ENCODE measurements at places on chromosomes 5 and 9. TPM values are rescaled to one million over a fixed set of nuclear protein-coding genes. Genes with fewer than 3 reads are reported as not detected.
A peak's percentile ranks its signal among the peaks of the same experiment; 100 is the strongest.

GRCh38 chr5:179258922-179259730 lies 86.1 kb downstream of the ADAMTS2 start:
- no peaks in the 10 kb centered on the region for H3K36me3 ChIP-seq
- no peaks in the 10 kb centered on the region for H3K27me3 ChIP-seq
- H3K4me1 ChIP-seq = no peaks in the 10 kb centered on the region
- H3K4me3 ChIP-seq = no peak overlapping the region
- DNase-seq = no peak

GRCh38 chr9:116275418-116276195 lies 122.0 kb downstream of the PAPPA start:
- no peak overlapping the region for H3K4me3 ChIP-seq
- H3K27me3 ChIP-seq = peaks cover 12% of the 10 kb centered on the region
- H3K4me1 ChIP-seq = no peaks in the 10 kb centered on the region
- DNase-seq = no peak
- no peaks in the 10 kb centered on the region for H3K36me3 ChIP-seq

GRCh38 chr9:114837923-114838322 lies 32.1 kb upstream of the TNFSF15 start:
- no peak overlapping the region for H3K4me3 ChIP-seq
- H3K27ac ChIP-seq = no peak overlapping the region
- H3K27me3 ChIP-seq = no peaks in the 10 kb centered on the region
- H3K36me3 ChIP-seq = no peaks in the 10 kb centered on the region

- H3K27me3 ChIP-seq = no peaks in the 10 kb centered on the region
- peak; percentile 49 for DNase-seq
- no peak overlapping the region for H3K4me3 ChIP-seq
- H3K4me1 ChIP-seq = no peaks in the 10 kb centered on the region
These were observed 191.5 kb downstream of the ROR2 start for GRCh38 chr9:91758491-91758981.

Gene SAXO1
- not detected for total RNA-seq

DNA sequence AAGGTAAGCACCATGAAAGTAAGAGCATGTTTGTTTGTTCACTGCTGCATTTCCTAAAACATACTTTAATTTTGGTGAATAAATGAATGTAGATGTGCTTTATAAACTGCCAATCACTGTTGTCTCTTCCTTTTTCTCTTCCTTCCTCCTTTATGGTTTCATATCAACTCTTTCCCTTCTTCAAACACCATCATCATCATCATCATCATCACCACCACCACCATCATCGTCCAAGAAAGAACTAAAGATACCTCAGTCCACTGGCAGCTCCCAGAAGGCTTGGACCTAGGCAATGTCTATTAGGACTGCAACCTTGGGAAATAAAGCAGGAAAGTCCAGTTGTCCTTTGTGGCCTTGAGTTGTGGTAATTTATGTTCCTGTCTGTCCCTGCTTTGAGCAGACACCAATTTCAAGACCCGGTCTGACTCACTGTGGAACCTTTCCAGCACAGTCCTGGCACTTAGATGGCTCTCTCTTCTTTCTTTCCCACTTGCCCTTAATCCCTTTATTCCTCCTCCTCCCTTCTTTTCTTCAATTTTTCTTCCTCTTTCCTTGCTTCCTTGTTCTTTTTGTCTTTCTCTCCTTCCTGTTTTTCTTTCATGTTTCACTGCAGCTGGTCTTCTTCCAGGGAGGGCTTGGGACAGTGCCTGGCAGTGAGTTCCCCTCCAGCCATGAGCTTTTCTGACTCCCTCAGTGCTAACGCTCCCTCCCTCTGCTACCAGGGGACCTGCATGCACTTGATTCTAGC lies 99.3 kb downstream of the ANGPTL2 start:
- H3K27ac ChIP-seq = no peak overlapping the region
- no peaks in the 10 kb centered on the region for H3K4me1 ChIP-seq
- H3K4me3 ChIP-seq = no peak overlapping the region
- H3K27me3 ChIP-seq = no peaks in the 10 kb centered on the region
- no peaks in the 10 kb centered on the region for H3K36me3 ChIP-seq

Gene KIF12
- total RNA-seq = not detected

DNA sequence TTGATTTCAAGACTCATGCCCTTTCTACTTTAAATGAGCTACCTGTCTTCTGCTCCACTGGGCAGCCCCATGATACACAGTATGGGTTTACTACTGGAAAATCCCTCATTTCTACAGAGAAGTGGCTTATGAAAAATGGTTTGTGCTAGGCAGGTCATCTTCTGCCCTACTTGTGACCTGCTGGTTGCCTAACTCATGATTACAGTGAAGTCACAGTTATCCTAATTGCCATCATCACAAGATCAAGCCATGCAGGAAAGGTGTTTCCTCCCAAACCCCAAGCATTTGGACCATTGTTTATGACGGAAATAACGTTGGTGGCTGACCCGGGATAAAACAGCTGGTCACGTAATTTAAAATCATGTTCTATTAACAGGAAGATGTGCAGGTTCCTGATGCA lies 330.6 kb downstream of the ACTL7B start:
- H3K4me3 ChIP-seq = no peak overlapping the region
- no peaks in the 10 kb centered on the region for H3K27me3 ChIP-seq
- no peaks in the 10 kb centered on the region for H3K4me1 ChIP-seq
- H3K36me3 ChIP-seq = no peaks in the 10 kb centered on the region
- DNase-seq = no peak

Gene GLRA1
- total RNA-seq = not detected

GRCh38 chr5:80763211-80763610 lies 108.4 kb upstream of the DHFR start:
- peaks cover 22% of the 10 kb centered on the region for H3K36me3 ChIP-seq
- H3K27me3 ChIP-seq = no peaks in the 10 kb centered on the region
- H3K4me1 ChIP-seq = peaks cover 26% of the 10 kb centered on the region
- no peak overlapping the region for H3K4me3 ChIP-seq
- DNase-seq = no peak
- H3K27ac ChIP-seq = no peak overlapping the region

DNA sequence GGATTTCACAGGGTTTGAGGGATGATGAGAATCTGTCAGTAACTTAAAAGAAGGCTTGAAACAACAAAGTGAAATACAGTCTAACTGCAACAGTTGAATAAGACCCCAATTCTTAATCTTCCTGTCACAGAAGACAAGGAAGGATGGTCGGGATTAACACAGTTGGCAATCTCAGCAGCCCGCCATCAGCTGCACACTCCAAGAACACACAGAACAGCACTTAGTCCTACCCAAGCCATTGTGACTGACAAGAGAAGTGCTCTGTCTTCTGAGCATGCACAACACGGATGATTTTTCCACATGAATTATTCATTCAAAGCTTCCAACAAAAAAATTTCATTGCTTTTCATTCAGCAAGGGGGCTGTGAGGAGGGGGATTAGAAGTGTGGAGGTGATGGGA lies 576.1 kb downstream of the TLE4 start:
- H3K27me3 ChIP-seq = peaks cover 8% of the 10 kb centered on the region
- H3K4me1 ChIP-seq = no peaks in the 10 kb centered on the region
- H3K36me3 ChIP-seq = no peaks in the 10 kb centered on the region
- no peak overlapping the region for H3K27ac ChIP-seq
- no peak overlapping the region for H3K4me3 ChIP-seq

DNA sequence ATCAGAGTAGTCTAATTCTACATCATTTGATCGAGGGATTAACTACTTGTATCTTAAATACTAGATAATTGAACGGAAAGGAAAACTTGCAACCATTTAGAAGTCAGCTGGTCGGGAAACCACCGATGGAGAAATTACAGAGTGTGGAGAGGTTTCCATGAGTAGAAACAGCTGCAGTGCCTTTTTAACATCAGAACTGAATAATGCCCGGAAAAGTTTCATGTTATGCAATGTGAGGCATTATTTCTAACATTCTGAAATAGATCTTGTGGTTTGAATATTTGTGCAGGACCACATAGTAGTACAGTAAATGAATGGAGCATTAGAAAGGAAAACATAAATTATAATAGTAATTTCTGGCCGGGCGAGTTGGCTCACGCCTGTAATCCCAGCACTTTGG lies 88.1 kb upstream of the RNF180 start:
- no peak overlapping the region for H3K4me3 ChIP-seq
- H3K4me1 ChIP-seq = no peaks in the 10 kb centered on the region
- no peaks in the 10 kb centered on the region for H3K36me3 ChIP-seq
- DNase-seq = no peak
- no peaks in the 10 kb centered on the region for H3K27me3 ChIP-seq

DNA sequence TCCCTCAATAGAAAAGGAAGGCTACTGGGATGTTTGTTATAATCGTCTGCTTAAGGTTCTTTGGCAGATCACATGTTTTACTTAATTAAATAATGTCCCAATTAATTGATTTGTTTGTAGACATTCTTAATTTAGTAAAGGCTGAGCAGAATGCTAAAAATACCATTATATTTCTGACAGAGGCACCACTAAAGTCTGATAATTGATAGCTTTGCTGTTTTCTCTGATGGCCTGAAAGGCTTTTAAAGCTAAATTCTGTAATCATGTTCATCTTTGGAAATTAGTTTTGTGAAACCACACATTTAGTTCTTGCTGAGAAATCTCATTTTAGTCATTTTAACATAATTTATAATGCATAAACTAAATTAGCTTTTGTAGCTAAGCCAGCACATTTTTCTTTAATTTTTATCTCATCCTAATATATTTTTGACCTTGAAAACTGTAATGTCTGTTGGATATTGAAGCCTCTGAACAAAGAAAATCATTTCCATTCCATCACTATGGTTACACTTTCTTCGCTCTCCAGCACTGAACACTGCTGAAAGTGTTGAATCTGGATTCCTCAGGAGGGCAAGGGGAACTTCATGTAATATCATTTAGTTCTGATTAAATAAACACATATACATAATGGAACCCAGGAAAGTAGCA lies 329.4 kb downstream of the ELAVL2 start:
- H3K27ac ChIP-seq = no peak overlapping the region
- no peak for DNase-seq
- no peaks in the 10 kb centered on the region for H3K27me3 ChIP-seq
- no peak overlapping the region for H3K4me3 ChIP-seq
- no peaks in the 10 kb centered on the region for H3K4me1 ChIP-seq
- no peaks in the 10 kb centered on the region for H3K36me3 ChIP-seq

DNA sequence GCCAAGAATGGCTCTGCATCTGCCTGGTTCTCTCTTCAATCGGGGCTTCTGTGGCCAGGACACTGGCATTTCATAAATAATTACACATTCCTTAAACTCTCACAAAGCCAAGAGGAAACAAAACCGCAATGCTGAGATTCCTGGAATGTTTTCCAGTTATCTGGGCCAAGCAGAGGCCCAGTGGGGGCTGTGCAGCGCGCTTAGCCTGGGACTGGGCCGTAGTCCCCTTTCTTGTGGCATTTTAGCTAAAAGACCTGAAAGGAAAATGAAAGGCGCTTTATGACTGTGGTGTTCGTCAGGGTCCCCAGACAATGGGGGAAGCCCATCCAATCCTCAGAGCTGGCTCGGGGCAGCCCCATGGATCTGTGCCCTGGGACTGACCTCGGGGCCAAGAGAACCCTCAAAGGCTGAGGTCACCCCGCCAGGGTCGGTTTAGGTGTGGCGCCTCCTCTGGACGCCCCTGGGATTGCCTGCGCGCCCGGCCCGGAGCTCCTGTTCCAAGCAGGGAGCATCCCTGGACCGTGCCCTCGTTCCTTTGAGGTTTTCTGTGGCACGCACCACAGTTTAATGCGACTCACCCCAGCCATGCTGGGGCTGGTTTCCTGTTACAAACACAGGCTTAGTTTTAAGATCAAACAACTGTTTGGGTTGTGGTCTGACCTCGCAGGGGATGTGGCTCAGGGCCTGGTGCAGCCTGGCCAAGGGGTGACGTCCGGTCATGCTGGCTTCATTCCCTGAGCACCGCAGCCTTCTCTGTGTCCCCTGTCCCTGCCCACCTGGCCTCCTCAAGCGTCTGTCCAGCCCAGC lies 51.5 kb upstream of the NKD2 start:
- DNase-seq = peak; percentile 79
- H3K36me3 ChIP-seq = no peaks in the 10 kb centered on the region
- H3K27me3 ChIP-seq = peaks cover 15% of the 10 kb centered on the region
- H3K4me1 ChIP-seq = peaks cover 23% of the 10 kb centered on the region
- H3K27ac ChIP-seq = no peak overlapping the region
- H3K4me3 ChIP-seq = no peak overlapping the region

Gene CARD9
- 0.22 TPM for total RNA-seq

- H3K27ac ChIP-seq = no peak overlapping the region
- H3K36me3 ChIP-seq = peaks cover 18% of the 10 kb centered on the region
- H3K4me3 ChIP-seq = no peak overlapping the region
- H3K4me1 ChIP-seq = no peaks in the 10 kb centered on the region
- DNase-seq = no peak
- no peaks in the 10 kb centered on the region for H3K27me3 ChIP-seq
These were observed 53.2 kb downstream of the IPPK start for GRCh38 chr9:92616655-92617111.

DNA sequence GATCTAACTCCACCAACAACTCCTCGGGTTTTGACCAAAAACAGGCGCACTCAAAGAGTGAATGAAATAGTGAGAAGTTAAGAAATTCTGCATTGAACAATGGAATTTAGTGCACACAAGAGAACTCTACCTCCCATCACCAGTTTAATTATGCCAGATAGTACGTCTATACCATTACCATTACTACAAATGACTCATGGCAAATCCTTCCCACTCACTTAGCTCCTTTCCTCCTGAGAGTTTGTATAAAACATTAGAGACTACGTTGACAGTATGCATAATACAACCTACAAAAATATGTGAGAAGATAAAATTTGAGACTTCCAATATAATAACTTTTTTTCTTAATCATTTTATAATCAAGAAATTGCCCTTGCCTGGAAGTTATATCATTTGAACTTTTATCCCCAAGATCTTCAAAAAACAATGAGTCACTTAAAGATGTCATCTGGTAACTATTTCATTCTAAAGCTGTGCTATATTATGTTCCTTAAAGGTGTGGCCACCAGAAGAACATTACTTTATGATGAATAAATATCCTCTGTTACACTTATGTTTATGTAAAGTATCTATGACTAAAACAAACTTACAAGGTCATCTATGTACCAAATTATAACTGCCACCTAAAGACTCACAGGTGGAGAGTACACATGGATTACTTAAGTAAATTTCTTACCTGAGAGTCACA lies 297.9 kb upstream of the PTGER4 start:
- no peaks in the 10 kb centered on the region for H3K27me3 ChIP-seq
- peak overlapping the region; percentile 89 for H3K27ac ChIP-seq
- no peak overlapping the region for H3K4me3 ChIP-seq
- peaks cover 87% of the 10 kb centered on the region for H3K4me1 ChIP-seq
- H3K36me3 ChIP-seq = peaks cover 14% of the 10 kb centered on the region
- no peak for DNase-seq

DNA sequence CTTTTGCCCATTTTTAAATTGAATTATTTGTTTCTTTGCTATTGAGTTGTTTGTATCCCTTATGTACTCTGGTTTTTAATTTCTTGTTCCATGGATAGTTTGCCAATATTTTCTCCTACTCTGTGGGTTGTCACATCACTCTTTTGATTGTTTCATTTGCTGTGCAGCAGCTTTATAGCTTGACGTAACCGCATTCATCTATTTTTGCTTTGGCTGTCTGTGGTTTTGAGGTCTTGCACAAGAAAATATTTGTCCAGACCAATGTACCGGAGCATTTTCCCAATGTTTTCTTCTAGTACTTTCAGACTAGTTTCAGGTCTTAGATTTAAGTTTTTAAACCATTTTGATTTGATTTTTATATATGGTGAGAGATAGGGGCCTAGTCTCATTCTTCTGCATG lies 36.2 kb upstream of the ZNF366 start:
- H3K4me1 ChIP-seq = no peaks in the 10 kb centered on the region
- no peaks in the 10 kb centered on the region for H3K36me3 ChIP-seq
- peaks cover 11% of the 10 kb centered on the region for H3K27me3 ChIP-seq
- H3K4me3 ChIP-seq = no peak overlapping the region
- DNase-seq = no peak

GRCh38 chr5:96601715-96602244 lies 60.4 kb upstream of the CAST start:
- peak; percentile 68 for DNase-seq
- no peak overlapping the region for H3K4me3 ChIP-seq
- H3K27ac ChIP-seq = no peak overlapping the region
- H3K27me3 ChIP-seq = peaks cover 5% of the 10 kb centered on the region

Data from activated naive CD4-positive, alpha-beta T cell treated with anti-CD3 and anti-CD28 coated beads for 36 hours (primary cell).